ENCODE measurements at places on chromosomes 12 and 14.

GRCh38 chr12:49588721-49589516 is 16.5 kb downstream of the FAM186B start:
- no peak for DNase-seq

DNA sequence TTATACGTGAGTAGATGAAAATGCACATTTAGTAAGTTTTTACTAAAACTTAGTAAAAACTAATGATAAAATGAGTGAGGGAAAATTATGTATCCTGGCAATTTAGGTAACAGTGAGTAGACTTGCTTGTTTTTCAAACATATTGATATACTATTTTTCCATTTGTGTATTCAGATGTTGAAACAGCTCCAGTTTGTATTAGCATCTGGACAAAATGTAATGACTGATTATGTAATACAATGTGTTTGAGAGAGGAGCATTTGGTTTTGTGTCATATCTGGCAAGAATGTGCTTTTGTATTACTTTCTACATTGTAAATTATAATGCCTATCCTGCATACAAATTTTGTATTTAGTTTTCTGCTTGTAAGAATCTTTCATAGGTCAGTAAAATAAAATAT is 5.6 kb downstream of the CNOT2 start:
- no peak for DNase-seq

DNA sequence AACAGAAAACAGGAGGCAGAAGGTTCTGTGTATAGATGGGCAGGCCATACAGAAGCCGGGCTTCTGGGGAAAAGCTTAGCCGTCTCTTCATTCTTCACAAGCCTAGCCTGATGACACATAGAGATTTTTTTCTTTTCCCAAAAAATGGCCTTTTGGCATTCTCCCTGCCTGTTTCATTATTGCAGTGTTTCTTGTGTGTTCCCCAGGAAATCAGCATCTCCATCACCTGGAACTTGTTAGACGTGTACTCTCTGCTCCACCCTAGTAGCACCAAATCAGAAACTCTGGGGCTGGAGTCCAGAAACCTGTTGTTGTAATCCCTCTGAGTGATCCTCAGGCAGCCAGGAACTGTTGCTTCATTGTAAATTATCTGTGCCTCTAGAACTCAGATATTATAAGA is 388.1 kb downstream of the CCDC91 start:
- no peak for DNase-seq

- DNase-seq, result no peak
These were observed 74.9 kb upstream of the BCAT1 start for GRCh38 chr12:25023808-25024207.

GRCh38 chr14:75851574-75851866 is 130.3 kb downstream of the TGFB3 start:
- DNase-seq, result no peak

DNA sequence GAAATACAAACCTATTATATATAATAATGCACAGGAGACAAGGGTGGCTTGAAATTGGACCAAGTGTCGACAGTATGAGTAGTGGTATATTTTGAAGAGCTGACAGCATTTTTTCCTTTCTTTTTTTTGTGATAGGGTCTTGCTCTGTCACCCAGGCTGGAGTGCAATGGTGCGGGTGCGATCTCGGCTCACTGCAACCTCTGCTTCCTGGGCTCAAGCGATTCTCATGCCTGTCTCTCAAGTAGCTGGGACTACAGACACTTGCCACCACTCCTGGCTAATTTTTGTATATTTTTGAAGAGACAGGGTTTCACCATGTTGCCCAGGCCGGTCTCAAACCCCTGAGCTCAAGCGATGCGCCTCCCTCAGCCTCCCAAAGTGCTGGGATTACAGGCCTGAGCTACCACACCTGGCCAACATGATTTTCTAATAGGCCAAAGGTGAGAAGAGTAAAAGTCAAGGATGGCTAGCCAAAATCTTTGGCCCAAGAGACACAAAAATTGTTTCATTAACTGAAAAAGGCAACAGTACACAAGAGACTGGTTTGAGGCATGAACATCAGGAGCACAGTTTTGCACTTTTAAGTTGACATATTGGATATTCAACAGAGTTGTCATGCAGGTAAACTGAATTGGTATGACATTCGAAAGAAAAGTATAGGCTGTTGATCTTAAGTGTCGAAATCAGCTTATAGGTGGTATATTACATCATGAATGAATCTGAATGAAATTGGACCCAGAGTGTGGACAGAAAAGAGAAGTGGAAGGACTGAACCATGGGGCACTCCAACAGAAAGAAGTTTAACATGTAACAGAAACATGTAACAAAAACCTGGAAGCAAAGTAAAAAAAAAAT is 12.5 kb downstream of the HNRNPC start:
- no peak for DNase-seq

GRCh38 chr14:63046339-63047268 is 1.3 kb upstream of the KCNH5 start:
- no peak for DNase-seq

GRCh38 chr12:23891115-23891514 is 58.4 kb downstream of the SOX5 start:
- no peak for DNase-seq

DNA sequence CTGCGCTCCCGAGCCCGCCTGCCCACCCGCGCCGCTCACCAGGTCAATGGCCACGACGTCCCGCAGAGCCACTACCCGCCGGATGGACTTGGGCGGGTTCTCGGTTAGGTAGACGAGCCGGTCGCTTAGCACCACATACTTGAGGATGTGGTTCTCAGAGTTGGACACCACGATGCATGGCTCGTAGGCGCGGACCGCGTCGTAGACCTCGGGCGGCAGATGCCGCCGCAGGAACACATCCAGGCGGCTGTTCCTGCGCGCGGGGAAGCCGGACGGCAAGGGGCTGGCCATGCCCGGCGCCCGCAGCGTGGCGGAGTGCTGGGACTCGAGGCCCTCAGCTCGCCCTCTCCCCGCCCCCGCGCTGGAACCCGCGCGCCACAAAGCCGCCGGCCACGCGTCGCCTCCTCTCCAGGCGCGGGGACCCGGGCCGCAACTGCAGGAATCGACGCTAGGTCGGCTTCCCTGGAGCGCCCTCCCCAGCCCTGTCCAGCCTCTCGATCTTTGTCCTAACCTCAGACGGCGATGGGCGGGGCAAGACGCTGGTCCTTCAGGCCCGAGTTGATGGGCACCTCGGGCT is at the start of gene C12orf56:
Gene C12orf56, minus strand, starts transcription at position 484 of the 577 bp plus-strand sequence. Its CDS starts 193 bp downstream, at position 291.
- DNase-seq, result no peak

- no peak for DNase-seq
These were observed 116.0 kb upstream of the RTL1 start for GRCh38 chr14:101019541-101019940.

DNA sequence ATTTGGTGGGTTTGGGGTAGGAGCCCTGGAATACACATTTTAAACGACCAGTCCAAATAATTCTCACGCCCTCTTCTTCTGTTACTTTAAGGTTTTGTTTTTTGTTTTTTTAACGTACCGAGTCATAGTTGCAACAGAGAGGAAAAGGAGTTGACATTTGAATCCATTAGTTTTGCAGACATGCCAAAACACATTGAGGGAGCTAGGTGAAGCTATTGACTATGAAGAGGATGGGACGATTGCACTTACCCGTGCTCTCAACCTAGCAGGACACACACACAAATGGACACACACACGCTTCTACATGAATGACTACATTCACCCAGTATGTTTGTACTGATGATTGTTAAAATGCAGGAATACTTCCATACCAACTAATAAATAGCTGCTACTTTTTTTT is 54.3 kb upstream of the CIT start:
- no peak for DNase-seq

DNA sequence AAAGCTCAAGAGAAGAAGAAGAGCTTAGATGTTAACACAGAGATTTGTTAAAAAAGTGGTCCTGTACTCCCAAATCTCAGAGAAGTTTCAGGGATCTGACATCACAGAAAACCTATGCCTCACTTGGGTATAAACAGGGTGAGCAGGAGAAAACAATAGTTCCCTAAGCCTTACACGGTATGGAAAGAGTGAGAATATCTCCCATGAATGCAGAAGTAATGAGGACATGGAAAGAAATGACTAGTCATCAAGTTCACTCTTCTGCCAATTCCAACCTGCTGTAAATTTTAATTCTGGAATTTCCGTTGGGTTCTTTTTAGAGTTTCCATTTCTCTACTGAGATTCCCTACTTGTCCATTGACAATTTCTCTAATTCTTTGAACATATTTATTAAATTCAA is 6.2 kb upstream of the PTGER2 start:
- DNase-seq, result no peak

DNA sequence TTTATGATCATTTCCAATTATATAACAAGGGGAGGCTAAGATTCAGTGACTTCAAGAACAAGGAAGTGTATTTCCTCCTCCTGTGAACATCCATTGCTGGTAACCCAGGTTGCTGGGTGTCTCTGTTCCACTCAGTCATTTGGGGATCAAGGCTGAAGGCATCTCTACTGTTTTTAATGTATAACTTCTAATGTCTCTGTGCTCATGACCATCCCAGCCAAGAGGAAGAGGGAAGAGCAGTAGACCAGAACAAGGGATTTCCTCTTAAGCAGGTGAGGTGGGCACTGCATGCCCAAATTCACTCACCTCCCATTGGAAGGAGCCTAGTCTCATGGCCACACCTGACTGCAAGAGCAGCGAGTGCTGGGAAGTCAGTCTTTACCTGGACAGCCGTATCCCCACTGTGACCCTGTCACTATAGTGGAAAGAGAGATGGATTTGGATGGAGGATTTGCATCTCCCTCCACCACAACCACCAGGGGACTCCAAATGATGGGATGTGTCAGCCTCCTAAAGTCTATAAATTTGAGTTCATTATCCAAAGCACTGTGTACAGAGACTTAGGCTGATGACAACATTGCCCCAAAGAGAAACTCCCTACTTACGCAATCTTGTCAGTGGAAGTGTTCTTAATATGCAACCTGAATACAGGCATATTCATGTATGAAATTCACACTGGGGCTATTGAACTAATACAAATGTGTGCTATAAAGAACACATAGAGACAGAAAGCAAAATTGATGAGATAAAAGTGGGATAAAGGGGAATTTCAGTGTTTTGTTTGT is 368.7 kb downstream of the TMEM132D start:
- DNase-seq, result no peak

DNA sequence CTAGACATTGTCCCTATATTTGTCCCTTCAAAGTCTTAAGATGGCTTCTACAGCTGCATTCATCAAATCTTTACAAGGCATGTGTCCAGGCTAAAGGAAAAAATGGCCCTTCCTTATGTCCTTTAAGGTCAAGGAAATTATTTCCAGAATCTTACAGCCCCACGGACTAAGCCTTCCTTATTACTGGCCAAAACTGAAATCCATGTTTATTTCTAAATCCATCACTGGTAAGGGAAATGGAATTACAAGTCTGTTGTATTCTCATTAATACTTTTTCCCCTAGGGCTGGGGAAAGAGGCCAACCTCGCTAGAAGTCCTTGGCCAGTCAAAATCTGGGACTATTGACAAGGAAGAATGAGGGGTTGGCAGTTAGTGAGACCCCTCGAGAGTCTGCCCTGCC is 252.5 kb downstream of the TMEM132C start:
- DNase-seq, result no peak

GRCh38 chr14:99564256-99564925 is 39.6 kb downstream of the CCDC85C start:
- DNase-seq, result no peak

DNA sequence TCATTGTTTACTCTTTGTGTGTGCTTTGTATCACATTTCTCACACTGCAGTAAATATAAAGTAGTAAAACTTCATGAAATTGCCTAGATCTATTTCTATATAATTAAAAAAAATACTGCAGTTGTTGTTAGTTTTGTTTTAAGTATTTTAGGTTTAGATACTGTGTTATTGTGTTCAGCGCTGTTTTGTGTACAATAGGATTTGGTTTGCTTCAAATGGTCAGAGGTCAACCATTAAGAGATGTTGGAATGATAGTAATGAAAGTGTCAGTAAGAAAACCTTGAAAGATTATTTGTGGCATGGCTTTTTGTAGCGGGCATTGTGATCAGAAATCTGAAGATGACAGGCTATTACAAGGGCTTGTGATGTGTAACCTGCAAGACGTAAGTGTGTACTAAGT is 67.9 kb downstream of the RAD51B start:
- DNase-seq, result no peak

GRCh38 chr12:76563061-76563460 is 3.5 kb upstream of the OSBPL8 start:
- DNase-seq, result no peak

GRCh38 chr12:107094183-107094448 is 767 bp upstream of the CRY1 start:
- DNase-seq, result no peak

GRCh38 chr14:81884382-81884781 is 350.7 kb upstream of the SEL1L start:
- DNase-seq, result no peak
